ENCODE measurements at places on chromosomes 12 and 14.

DNA sequence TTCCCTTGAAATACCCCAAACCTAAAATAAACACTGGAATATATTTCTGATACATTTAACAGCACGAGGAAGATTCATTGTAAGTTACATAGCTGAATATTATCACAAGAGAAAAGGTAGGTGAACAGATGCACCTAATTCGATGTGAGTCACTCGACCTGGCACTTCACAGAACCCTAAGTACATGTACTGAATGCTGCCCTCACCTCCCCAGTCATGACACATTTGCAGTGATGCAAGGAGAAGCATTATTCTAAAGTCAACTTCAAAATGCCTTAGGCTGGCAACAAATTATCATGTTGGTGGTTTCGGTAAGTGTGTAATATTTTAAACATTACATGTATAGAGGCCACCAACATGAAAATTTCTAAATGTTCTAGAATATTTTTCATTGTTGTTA is 35.2 kb upstream of the TMTC2 start:
- DNase-seq, result peak; percentile 16

DNA sequence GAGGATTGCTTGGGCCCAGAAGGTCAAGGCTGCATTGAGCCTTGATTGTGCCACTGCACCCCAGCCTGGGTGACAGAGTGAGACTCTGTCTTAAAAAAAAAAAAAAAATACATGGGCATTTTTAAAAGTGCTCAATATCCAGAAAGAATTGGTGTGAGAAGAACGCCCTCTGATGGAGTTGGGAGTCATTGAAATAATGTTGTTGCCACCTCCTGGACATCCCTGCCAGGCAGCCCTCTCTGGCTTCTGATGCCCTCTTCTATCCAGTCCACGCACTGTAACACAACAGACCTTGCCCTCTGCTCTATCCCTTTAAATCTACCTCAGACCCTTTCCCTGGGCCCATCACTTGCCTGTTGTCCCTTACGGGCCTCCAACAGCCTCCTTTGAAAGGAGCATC is 4.9 kb downstream of the PTGDR start:
- no peak for DNase-seq

DNA sequence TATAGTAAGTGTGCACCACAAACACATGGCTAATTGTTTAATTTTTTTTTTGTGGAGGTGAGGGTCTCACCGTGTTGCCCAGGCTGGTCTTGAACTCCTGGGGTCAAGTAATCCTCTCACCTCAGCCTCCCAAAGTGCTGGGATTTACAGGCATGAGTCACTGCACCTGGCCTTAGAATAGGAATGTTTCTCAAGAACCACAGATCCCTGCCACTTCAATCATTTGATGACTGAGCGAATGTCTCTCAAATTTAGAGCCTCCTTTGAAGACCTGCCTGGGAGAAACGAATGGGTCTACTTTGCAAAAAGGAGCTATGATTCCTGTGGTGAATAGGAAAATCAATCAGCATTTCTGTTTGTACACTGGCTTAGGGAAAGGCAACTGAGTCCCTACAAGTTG is 33.5 kb upstream of the CHST11 start:
- DNase-seq, result no peak

- DNase-seq, result peak; percentile 53
Measured at GRCh38 chr12:24494401-24494800, 454.5 kb downstream of the BCAT1 start.

- peak; percentile 13 for DNase-seq
Measured at GRCh38 chr14:88189417-88190191, 133.5 kb downstream of the KCNK10 start.

DNA sequence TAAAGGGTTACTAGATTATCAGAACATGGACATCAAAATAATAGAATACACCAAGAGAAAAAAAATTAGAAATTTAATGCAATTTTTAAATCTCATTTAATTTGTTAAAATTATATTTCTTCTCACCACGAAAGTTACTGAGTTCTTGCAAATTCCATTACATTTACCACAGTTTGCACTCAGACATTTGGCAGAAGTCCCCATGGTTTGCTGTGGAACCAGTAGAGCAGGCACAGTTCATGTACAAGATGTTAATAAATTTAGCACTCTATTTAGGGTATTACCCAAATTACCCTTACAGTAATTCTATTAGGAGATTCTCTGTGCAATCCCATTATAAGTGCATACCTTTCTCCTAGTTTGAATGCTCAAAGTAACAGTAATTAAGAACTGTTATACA is 9.7 kb downstream of the SCN8A start:
- no peak for DNase-seq

- DNase-seq, result no peak
Measured at GRCh38 chr14:91636604-91637003, 95.3 kb downstream of the CATSPERB start.

GRCh38 chr12:53695152-53696145 is 19.6 kb upstream of the ATP5MC2 start:
- peak; percentile 15 for DNase-seq

- no peak for DNase-seq
Measured at GRCh38 chr12:70365398-70365647, 767 bp upstream of the KCNMB4 start.

- DNase-seq, result no peak
Measured at GRCh38 chr12:122028905-122029560, 7.3 kb downstream of the BCL7A start.

GRCh38 chr12:97575403-97576193 is 113.0 kb downstream of the RMST start:
- DNase-seq, result peak; percentile 52

GRCh38 chr12:131857908-131858850 is 30.0 kb downstream of the MMP17 start:
- DNase-seq, result no peak

DNA sequence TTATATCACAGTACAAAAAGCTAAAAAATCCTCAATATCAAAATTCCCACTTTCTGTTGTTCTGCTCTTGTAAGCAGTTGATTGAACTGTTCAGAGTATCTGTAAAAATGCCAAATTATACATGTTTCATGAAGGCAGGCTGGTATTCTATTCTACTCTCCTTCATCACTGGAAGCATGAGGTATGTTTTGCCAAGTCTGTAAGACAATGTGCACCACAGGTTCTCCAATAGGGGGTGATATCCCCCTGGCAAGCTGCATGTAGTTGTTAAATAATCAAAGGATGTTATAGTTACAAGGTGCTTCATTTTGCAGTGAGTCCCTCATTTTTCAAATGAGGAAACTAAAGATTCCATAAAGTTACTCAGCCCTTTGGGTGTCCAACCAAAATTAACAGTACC is 15.1 kb upstream of the NEK9 start:
- no peak for DNase-seq

DNA sequence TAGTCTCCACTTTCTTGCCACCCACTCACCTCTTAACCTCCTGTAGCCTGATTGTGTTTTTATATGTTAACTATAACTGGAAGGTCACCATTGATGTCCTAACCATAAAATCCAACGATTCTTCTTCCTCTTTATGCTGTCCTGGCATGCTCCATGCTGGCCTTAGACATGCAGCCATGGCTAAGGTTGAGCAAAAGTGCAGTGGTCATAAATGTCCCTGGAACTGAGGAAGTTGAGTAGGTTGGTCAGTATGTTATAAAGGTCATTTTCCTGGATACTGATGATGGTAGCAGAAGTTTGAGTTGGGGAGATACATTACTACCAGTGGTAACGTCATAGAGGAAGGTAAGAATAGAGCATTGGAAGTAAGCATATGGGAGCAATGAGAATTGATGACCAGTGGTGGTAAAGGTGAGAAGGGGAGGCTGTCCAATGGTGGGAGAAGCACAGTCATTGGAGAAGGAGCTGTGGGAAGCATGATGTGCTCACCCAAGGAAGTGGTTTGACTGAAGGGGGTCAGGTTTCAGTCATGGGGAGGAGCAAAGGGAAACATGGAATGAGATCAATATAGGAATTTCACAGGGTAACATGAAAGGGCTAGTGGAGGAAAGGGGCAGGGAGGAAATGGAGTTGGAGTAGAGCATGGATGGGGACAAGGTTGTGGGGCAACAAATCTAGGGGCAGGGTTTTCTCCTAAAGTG is 240.8 kb downstream of the DACT1 start:
- DNase-seq, result no peak

DNA sequence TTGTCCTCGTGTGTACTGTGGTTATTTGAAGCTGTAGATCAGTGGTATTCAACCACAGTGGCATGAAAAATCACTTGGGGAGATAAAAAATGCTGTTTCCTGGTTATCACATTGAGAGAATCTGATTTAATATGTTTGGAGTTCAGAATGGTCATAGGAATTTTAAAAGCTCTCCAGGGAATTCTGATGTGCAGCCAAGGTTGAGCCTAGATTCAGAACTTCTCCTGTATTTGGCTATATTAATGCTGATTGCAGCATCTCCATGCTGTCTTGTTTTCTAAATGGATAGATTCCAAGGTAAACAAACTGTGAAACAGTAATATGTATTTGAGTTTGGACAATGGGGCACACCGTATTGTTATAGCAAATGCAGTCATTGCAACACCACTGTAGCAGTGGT is 982.2 kb upstream of the FBXO33 start:
- DNase-seq, result no peak

- DNase-seq, result peak; percentile 100
Measured at GRCh38 chr12:104280717-104281458, 22.7 kb upstream of the EID3 start.

DNA sequence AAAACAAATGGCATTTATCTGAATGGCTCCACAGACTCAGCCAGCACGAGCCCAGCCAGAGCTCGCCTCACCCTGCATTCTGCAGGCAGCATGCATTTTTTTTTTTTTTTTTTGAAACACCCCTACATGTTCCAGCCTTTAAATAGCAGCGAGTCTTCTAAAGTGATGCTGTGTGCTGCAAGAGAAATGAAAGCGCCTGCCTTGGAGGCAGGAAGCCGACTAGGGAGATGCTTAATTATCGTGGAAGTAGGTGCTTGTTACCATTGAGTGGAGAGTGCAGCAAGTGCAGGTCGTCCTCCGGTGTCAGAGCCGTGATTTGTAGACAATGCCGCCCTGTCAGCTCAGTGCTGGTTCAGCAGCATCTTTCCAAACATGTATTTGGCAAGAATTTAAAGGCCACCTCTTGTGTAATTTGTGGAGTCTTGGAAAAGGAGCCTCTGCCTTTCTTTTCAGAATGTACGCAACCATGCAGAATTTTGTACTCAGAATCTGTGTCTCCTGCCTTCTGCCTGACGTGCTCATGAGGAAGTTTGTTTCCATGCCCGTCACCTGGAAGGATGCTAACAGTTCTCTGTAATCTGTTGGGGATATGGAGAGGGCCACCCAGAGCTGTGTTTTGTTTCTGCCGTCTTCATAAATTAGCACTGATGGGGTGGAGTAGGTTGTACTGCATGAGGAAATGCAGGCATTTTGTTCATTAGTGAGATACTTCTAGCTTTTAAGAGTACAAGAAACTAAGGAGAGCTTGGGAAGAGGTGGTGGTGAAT is 345.9 kb upstream of the RGS6 start:
- DNase-seq, result no peak

- no peak for DNase-seq
Measured at GRCh38 chr14:69105326-69105725, 47.6 kb downstream of the DCAF5 start.

All from RCC 7860 (cell line).